ENCODE measurements at places on chromosomes 7 and 10. TPM values are rescaled to one million over a fixed set of nuclear protein-coding genes. Genes with fewer than 3 reads are reported as not detected.

DNA sequence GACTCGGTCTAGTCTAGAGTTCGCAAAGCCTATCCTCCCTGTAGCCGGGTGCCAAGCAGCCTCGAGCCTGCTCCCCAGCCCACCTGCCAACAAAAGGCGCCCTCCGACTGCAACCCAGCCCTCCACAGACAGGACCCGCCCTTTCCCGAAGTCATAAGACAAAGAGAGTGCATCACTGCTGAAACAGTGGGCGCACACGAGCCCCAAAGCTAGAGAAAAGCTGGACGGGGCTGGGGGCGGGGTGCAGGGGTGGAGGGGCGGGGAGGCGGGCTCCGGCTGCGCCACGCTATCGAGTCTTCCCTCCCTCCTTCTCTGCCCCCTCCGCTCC is 622 bp upstream of the COL1A2 start:
- DNase-seq, result no peak

DNA sequence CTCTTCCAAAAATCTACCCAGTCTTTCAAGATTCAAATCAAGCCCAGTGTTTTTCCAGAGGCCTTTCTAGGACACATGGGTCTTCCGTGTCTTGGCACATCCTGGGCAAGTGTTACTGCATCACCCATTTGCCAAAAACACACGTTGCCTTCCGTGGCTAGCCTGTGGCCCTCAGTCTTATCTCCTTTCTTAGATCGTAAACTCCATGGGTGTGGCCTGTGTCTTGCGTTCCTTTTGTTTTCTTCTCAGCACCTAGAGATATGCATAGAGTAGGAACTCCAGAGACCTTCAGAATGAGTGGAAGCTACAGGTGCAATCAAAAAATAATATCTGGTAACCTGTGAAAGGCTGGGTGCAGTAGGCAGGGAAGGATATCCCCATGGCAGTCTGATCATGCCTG is 56.5 kb upstream of the NMT2 start:
- DNase-seq, result no peak

DNA sequence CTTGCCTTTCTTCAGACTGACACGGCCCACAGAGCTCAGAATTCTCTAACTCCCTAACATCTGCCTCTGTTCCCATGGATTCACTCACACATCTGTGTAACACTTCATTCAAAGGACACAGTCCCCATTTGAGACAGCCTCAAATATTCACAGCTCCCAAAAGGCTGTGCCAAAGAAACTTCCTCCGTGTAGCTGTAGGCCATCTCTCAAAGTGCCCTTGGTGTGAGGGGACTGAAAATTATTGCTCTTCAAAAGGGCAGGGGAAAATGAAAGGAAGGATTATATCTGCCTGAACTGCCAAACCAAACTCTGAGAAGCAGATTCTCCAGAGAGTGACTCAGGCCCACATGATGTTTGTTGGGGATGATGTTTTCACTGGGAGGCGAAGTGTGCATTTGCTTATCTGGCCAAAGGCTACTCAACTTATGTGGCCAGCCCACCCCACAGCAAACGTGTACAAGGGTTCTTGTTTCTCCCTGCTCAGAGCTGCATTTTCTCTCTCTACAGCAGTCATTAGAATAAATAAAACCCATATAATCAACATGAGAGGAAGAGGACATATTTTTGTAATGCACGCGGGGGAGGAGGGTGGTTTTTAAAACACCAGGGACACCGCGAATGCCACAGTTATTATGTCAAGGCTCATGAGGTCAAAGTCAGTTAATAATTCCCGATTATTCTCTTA is 302.4 kb upstream of the NFE2L3 start:
- DNase-seq, result no peak

- DNase-seq, result no peak
Observed at GRCh38 chr7:29458933-29459332, 104.7 kb upstream of the PRR15 start.

DNA sequence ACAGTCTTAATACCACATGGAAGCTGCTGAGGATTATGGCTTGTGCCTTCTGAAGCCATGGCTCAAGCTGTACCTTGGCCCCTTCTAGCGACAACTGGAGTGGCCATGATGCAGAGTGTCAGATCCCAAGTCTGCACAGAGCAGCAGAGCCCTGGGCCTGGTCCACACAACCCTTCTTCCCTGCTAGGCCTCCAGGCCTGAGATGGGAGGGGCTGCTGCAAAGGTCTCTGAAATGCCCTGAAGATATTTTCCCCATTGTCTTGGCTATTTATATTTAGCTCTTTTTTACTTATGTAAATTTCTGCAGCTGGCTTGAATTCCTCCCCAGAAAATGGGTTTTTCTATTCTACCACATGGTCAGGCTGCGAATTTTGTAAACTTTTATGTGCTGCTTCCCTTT is 804.6 kb upstream of the ZWINT start:
- DNase-seq, result no peak

PHTF2 gene
- total RNA-seq, result 19.7 TPM

- DNase-seq, result no peak
Observed at GRCh38 chr10:133474665-133475424, 21.1 kb downstream of the SCART1 start.

DNA sequence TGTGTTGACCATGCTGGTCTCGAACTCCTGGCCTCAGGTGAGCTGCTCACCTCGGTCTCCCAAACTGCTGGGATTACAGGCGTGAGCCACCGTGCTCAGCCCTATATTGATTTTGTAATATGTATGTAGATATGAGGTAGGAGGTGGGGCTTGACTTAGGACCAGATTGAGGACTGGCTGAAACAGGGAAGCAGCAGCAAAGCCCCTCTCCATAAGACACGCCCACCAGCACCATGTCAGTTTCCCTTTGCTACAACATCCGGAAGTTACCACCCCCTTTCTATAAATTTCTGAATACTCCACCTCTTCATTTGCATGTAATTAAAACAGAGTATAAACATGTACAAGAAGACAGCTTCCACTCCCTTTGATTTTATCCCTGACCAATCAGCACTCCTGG is 47.9 kb upstream of the MYL10 start:
- DNase-seq, result no peak

NPC1L1 gene
- total RNA-seq, result not detected

DNA sequence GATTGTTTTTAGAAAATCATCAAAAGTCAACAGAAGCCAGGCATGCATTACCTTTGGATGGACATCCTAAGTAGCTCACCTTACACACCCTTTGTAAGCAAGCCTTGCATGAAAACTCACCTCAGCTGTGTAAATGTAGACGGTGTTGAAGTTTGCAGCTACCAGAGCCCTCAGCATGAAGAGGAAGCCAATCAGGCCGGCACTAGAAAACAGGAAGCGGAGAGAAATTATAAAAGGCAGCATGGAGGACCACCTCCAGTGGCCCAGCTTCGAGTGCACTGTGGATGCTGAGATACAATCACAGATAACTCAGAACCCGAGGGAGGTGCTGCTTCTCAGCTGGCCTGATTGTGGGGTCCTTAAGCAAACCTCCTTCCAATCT is 75.3 kb downstream of the SVOPL start:
- DNase-seq, result no peak

DNA sequence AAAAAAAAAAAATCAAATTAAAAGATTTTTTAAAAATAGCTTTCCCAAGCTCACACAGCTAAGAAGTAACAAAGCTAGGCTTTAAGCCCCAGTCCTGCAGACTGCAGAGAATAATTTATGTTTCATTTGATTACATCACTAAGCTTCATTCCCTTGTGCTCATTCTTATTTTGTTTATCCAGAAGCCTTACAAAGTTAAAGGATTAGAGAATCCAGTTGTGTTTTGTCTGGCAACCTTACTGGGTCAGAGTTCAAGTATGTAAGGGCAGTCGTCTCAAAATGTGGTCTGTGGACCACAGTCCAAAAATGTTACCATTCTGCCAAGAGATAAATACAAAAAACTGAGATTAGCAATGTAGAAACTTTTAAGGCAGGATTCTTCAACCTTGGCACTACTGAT is 32.1 kb upstream of the EZH2 start:
- no peak for DNase-seq

CTAGE4 gene
- 0.41 TPM for total RNA-seq
